AG20443 (cell line): ENCODE measurements at places on chromosomes 3 and 15.
A peak's percentile ranks its signal among the peaks of the same experiment; 100 is the strongest.

DNA sequence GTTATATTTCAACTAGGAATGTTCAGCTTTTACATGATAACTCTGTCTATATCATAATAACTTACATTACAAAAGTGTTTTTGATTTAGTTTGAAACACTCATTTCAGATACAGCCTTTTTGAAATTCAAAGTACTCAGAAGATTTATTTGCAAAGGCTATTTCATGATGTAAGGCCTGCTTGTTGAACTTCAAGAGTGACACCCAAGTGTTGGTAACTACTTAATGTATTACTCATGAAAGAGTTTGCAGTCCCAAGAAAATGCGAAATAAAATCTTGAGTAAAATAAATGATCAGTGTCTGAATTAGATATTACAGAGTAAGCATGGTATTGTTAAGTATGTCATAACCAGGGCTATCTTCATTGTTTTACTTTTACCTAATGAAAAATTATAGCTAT lies 35.3 kb downstream of the ARHGEF26 start:
- DNase-seq: no peak

- DNase-seq: peak; percentile 81
These were observed 488 bp downstream of the THSD4 start for GRCh38 chr15:71115567-71116351.

DNA sequence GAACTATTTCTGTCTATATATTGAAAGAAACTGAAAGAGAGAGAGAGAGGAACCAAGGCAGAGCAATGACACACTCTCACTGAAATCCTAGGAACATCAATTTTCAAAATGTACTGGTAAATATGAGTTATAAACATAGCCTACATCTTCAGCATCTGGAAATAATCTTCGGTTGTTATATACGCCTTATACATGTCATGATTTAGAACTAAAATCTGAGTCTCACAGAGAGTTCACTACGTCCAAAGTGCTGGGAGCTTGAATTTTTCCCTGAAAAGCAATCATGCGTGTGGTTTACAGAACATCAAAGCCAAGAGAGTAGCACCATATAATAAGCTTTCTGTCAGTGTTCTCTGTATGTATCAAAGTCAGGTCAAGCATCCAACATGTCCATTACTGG lies 420.0 kb upstream of the CBLB start:
- no peak for DNase-seq

DNA sequence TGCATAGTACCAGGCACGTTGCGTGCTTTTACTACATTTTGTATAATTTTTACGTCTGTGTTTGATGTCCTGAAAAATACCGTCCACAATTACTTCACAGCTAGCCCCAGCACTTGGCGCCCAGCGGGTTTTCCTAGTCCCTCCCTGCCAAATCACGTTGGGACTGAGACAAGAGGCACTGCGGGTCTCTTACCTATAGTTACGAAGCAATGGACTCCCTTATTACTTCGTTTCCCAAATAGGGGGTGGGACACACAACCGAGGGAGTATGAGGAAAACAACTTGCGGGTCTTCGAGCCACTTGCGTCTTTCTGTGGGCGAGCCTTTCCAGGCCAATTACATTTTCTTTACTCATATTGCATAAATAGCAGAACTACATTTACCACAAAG lies 620 bp upstream of the CMSS1 start:
- peak; percentile 26 for DNase-seq

DNA sequence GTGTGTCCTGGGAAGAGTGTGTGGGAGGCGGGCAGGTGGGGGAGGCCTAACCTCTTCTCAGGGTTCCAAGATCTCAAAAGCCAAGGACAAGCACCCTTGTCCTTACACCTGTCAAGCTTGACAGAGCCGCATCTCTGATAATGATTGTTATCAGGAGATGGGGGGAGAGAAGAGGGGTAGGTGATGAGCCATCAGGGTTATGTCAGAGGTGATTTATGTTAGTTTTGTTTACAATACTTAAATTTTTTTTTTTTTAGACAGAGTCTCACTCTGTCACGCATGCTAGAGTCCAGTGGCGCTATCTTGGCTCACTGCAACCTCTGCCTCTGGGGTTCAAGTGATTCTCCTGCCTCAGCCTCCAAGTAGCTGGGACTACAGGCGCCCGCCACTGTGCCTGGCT lies 7.4 kb upstream of the NCBP2 start:
- DNase-seq: no peak

DNA sequence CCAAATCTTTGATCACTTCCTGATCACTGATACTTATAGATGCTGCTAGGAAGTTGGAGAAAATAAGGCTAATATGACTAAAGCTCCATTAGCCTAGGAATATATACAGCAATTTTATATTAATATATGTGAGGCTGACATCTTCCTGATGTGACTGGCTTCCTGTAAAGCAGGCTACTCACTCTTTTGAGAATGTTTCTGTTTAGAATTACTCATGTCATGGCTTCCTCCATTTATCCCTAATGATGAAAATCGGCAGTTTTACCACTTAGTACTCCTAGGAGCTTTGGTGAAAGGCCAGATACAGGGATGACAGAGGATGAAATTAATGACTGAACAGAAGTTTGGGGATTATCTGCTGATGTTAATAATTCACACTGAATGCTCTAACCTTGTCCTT lies 3.9 kb upstream of the MAP1A start:
- no peak for DNase-seq

- peak; percentile 5 for DNase-seq
These were observed 36.5 kb downstream of the UBE3A start for GRCh38 chr15:25402342-25402741.

DNA sequence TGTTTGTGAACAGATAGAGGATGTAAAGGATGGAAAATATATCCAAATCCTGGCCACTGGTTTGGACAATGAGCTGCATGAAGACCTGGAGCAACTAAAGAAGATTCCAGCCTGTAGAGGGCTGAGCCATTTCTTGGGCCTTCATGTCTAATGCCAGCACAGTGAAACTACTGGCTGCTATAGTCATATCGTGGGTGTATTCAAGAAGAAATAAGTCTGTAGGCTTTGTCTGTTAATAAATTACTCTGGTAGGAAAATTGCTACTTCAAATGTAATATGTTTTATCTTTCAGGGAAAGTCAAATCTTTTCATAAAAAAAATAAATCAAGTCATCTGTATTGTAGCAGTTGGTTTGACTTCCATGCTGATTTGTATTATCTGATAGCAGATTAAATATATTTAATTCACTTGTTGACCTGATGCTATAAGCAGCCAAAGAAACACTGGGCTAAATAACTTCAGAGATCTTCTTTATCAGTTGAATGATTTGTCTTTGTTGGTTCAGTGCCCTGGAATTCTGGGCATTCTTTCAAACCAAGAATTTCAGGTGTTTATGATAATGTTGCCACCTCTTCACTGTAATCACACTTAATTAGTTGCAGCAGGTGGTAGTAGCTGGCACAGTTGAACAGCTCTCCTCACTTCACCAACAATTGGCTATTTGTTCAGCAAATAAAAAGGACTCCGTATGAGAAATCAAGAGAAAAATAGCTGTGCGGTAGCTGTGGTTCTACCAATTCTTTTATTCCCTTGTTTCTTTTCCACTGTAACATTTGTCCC lies 1109.5 kb downstream of the NSUN3 start:
- DNase-seq: no peak

DNA sequence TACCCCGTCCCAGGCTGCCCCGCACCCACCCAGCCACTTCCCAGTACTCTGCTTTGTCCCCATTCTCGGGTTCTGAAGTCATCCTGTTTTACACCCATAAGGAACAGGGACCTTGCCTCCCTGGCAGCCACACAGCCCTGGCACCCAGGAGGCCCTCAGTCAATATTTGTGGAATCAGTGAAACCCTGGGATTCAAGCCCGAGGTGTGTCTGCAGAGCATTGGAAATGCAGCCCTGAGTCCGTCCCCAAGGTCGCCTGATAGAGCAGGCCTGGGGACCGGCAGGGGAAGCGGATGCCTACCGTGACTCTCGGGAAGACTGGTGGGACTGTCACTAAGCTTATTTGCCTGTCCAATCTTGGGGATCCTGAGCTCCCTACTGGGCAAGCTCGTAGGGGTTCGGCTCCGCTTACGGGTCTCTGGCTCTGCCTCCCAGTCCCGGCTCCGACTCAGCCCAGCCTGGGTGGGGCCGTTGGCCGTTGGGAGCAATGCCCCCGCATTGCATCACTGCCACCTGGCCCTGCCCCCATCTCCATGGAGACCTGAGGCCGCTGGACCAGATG lies 64.4 kb upstream of the TAMM41 start:
- DNase-seq: peak; percentile 75
